SK-N-SH treated with all-trans-retinoic acid at 6 μM for 48 hours (cell line): ENCODE measurements at places on chromosomes 2 and 18.

GRCh38 chr2:8542381-8543059 is 139.3 kb upstream of the ID2 start:
- ATAC-seq, result no peak

DNA sequence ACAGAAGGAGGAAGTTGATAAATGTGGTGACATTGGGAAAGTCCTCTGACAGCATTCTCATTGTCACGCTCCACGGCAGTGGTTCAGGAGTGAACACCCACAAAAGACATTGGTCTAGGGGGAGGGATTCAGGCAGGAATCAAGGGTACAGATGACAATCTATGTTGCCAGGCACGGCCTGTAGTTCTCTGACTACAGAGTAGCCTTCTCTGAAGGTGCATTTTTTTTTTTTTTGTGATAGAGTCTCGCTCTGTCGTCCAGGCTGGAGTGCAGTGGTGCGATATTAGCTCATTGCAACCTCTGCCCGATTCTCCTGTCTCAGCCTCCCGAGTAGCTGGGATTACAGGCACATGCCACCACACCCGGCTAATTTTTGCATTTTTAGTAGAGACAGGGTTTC is 7.4 kb upstream of the MOB1A start:
- no peak for ATAC-seq

DNA sequence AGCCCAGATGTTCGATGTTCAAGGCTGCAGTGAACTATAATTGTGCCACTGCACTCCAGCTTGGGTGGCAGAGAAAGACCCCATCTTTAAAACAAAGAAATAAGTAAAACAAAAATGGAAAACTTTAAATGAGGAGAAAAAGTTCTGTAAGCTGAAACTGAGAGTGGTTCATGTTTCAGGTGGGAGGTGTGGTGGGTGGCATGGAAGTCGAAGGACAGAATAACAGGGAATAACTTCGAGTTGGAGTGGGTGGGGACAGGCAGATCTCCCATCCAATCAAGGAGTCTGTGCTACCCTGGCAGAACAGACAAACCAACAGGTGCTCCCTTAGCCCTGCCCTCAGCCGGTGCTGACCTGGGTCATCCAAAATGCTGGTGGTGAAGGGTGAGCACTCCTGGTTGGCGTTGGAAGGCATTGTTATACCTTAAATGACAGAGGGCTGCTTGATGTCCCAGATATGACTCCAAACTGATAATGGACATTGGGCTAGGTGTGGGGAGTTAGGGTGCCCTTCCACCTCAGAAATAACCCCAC is 328.4 kb downstream of the DYSF start:
- no peak for ATAC-seq

- no peak for ATAC-seq
Measured at GRCh38 chr2:60822987-60823386, 58.4 kb upstream of the REL start.
